ENCODE measurements at places on chromosomes 2 and 18. TPM values are rescaled to one million over a fixed set of nuclear protein-coding genes. Genes with fewer than 3 reads are reported as not detected.
A peak's percentile ranks its signal among the peaks of the same experiment; 100 is the strongest.

GRCh38 chr18:55706898-55707297 is 118.9 kb upstream of the TCF4 start:
- DNase-seq = no peak

DNA sequence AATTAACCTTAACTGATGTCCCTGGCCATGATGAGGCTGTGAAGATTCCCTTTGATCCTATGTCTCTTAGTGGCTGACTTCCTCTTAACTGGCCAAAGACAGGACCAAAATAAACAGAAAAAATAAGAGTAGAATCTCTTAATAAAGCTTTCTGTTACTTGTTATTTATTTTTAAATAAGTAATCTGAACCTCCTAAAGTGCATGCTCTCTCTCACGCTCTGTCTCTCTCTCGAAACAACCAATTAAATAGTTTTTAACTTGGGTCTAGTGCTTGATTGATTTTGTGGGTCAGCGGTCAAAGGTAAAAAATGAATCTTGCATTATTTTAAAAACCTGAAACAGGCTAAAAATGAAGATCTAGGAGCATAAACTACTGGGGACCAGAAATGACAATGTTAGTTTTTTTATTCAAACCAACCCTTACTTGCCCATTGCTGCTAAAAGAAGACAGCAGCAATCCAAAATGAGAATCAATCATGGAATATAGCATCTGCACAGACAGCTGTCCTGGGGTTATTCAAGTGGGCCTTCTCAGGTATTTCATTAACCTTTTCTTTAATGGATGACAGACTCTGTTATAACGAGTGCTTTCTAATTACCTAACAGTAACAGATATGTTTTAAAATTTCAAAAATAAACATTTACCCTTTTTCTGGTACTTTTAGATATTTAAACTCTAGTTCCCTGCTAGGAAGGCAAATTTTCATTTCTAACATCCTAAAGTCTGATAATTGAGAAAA is 11.2 kb downstream of the GAREM1 start:
- DNase-seq = no peak

DNA sequence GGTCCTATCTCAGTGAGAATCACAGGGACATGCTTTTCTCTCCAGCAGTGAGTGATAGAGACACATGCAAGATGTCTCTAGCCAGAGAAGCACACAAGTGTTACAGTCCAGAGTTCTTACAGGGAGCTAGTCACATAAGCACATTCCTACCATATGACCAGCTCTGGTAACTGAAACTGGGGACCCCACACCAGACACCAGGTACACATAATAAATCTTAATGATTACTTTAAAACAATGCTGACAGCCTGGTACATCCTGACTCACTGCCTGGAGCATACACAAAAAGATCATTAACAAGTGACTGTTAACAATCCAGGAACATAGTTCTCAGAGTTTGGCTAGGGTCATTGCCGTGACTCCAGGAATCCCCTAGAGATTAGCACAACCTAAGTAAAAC is 53.6 kb downstream of the GALNT1 start:
- no peak for DNase-seq

- DNase-seq = no peak
These were observed 954.6 kb downstream of the TSN start for GRCh38 chr2:122710049-122710448.

GRCh38 chr18:74050807-74051206 is 96.8 kb downstream of the FBXO15 start:
- DNase-seq = peak; percentile 60

DNA sequence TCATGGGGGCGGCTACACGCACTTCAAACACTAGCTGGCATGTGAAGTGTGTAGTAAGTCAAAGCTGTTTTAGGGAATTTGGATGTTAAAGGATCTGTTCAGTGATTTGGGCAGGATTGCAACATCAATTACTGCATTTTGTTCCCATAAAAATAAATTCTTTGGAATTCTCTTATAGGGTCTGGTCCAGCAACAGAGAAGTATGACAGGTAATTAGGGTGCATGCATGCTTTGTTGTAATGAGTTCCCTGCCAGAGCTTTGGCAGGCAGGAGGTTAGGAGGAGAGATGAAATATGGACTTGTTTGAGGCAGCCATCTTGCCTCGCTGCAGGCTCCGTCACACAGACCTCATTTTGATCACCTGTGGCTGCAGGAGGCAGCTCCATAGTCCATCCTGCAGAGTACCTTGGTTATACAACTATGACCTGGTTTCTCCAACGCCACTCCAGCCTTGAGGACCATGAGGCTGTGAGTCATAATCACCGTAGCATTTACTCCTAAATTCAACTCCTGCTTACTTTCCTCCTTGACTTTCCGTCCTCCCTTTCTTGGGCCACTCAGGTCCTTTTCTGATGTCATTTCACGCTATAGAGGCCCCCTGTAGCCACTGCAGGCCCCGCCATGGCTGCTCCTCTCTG is 26.5 kb upstream of the EML4 start:
- DNase-seq = no peak

- no peak for DNase-seq
These were observed 173.7 kb downstream of the C1D start for GRCh38 chr2:67889056-67889455.

DNA sequence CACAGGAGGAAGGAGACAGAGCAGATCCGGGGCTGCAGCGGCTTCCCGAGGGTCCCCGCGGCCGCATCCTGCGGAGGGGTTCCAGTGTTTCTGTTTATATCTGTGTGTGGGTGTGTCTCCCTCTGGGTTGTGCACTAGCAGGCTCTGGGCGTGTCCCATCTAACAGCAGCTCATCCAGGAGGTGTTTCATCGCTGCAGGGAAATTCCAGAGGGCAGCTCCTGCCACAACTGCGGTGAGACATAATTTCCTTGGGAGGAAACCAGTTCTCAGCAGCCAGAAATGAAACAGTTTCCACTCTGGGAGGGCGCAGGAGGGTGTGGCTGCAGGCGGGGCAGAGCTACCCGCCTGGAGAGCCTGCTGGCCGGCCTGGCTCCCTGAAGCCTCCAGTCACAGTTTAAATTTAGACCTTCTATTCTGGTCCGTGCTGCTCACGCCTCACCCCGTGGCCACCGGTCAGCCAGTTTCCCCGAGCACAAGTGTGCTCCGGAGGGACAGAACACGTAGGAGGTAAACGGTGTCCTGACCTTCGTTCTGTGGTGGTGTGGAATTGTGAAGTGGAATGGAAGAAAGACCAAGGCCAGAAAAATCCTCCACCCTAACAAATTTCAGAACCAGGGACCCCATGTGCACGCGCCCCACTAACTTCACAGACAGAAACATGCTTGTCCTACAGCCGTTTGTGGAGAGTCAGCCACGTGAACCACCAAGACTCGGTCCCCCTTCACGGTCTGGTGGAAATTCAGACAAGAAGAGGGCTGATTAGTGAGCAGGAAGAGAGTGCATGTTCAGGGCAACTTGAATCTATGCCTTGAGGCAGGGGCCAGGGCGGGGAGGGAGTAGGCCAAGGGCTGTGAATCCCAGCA is 50.2 kb downstream of the TEX44 start:
- DNase-seq = no peak

SERPINB5 gene
- total RNA-seq = not detected

IL36RN gene
- not detected for total RNA-seq

KCNG2 gene
- 0.97 TPM for total RNA-seq

SNORC gene
- total RNA-seq = 31.3 TPM

RNF125 gene
- 4.7 TPM for total RNA-seq

LCT gene
- not detected for total RNA-seq

All from dorsolateral prefrontal cortex (tissue), 122 donors.